ENCODE measurements at places on chromosomes 3 and 15. TPM values are rescaled to one million over a fixed set of nuclear protein-coding genes. Genes with fewer than 3 reads are reported as not detected.

DPPA2 gene
- total RNA-seq = not detected

NUP210 gene
- 156 TPM for total RNA-seq

DNA sequence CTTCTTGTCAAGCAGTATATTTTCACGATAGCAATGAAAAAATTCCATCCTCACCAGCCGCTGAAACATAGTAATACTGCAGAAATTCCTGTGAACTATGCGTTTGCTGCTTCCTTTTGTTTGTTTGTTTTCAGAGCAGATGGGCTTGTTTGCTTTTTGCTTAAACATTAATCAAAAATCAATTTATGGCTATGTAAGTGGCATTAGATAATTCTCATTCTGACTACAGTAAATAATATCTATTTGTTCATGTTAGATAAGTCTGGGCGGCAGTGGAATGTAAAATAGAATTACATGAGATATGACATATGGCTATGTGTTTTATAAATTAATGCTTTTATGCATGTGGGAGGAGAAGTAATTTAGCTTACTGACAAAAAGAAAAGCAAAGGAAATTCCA is 163.7 kb downstream of the PGPEP1L start:
- no peak overlapping the region for H3K27ac ChIP-seq
- no peak overlapping the region for H3K4me3 ChIP-seq
- no peaks in the 10 kb centered on the region for H3K36me3 ChIP-seq
- H3K27me3 ChIP-seq = no peaks in the 10 kb centered on the region
- no peak for DNase-seq
- H3K4me1 ChIP-seq = no peaks in the 10 kb centered on the region

- peaks cover 18% of the 10 kb centered on the region for H3K36me3 ChIP-seq
- H3K27me3 ChIP-seq = no peaks in the 10 kb centered on the region
- no peak for DNase-seq
- H3K4me1 ChIP-seq = peaks cover 12% of the 10 kb centered on the region
- no peak overlapping the region for H3K27ac ChIP-seq
- H3K4me3 ChIP-seq = no peak overlapping the region
These were observed 8.5 kb upstream of the FANCD2 start for GRCh38 chr3:10017636-10018292.

DNA sequence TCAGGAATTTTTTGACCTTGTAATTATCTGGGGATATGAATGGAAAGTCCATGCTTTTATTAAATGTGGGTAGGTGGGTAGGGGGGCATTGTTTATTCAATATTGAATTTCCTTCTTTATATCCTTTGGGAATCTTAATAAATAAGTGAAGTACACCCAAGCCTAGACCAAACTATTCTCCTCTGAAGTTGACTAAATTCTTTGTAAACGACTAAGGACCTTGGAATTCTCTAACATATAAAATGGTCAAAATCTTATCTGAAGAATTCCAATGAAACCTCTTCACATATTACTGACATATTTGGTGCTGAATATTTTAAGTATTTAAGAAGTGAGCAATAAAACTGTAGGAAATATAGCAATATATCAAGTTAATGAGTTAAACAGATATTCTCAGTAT is 1432.1 kb upstream of the GBE1 start:
- H3K36me3 ChIP-seq = no peaks in the 10 kb centered on the region
- no peaks in the 10 kb centered on the region for H3K27me3 ChIP-seq
- no peak overlapping the region for H3K4me3 ChIP-seq
- no peaks in the 10 kb centered on the region for H3K4me1 ChIP-seq

GRCh38 chr15:41048397-41048796 is 67.7 kb downstream of the INO80 start:
- no peak overlapping the region for H3K4me3 ChIP-seq
- H3K4me1 ChIP-seq = no peaks in the 10 kb centered on the region
- H3K27ac ChIP-seq = no peak overlapping the region
- no peak for DNase-seq

All from natural killer cell (primary cell).